Kidney glomerular epithelial cell (primary cell): ENCODE measurements at places on chromosomes 3 and 15.

DNA sequence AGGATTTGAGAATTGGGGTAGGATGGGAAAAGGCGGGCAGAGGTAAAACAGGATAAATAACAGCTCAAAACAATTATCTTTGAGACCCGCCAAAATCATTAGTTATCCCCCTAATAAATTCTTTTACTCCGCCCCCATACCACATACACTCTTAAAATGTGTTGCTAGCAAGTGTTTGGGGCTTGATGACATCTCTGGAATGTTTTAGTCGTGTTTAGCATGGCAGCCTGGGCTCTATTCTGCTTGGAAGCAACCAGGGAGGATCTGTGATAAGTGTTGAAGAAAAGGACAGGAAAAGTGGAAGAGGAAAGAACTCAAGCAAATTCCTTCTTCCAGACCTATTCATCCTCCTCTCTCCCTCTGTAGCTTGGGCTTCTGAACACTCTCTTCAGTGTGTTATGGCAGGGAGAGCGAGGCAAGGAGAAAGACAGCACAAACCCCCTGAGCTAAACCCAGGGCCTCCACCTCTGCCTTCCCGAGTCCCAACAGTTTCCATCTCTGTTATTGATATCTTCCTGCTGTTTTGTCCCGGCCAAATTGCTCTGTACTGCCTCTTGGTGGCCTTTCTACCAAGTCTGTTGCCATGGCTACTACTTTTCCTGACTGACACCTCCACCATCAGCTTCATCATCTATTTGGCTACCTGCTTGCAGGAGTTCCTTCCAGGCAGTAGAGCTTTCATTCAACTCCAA is 135.8 kb downstream of the RPL22L1 start:
- DNase-seq: no peak

- DNase-seq: no peak
Measured at GRCh38 chr15:78083687-78084448, 6.4 kb upstream of the TBC1D2B start.

GRCh38 chr3:169404520-169404890 is 259.0 kb downstream of the MECOM start:
- DNase-seq: no peak

- peak; percentile 40 for DNase-seq
Measured at GRCh38 chr3:144259267-144259666, 287.6 kb downstream of the DIPK2A start.

DNA sequence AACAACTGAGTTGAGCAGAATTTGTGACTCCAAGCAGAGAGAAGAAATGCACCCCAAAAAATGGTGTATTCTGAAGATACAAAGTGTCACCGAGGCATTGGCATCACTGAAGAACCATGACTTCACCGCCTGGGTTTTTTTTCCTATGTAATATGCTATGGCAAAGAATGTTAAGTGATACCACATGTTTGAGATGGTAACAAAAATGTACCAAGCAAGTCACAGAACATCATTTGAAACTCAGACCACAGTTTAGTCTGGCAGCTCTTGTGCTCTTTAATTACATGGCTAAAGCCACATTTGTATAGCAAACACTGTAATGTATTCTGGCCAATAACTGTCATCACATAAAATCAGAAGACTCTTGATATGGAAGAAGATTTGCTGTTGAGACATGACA is 323.5 kb downstream of the ULK4 start:
- DNase-seq: no peak

DNA sequence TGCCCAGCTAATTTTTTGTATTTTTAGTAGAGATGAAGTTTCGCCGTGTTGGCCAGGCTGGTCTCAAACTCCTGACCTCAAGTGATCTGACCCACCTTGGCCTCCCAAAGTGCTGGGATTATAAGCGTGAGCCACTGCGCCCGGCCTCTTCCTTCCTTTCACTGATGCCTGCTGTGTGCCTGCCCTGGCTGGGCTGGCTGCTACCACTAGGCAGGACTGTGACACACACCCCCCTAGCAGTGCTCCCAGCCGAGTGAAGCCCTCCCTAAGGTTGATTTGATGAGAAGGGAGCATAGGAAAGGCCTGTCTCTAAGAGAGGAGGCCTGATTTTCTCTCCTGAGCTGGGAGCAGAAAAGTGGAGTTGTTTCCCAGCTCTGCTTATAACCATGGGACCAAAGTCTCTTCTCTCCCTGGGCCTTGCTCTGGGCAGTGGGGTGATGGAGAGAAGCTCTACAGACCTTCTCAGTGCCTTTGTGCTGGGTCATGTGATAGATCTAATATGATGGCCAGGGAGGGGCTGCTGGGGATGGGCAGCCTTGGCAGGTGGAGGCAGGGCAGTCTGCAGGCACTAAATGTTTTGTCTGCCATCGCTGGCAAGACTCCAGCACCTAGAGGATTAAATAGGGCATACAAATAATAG is 20.1 kb upstream of the SFMBT1 start:
- no peak for DNase-seq

GRCh38 chr15:78981532-78982313 is 36.9 kb upstream of the CTSH start:
- no peak for DNase-seq

GRCh38 chr3:171393032-171393744 is 67.0 kb downstream of the TNIK start:
- no peak for DNase-seq

- no peak for DNase-seq
Measured at GRCh38 chr3:100106531-100107141, 7.7 kb downstream of the FILIP1L start.

- DNase-seq: peak; percentile 3
Measured at GRCh38 chr3:191026746-191027145, 164.3 kb upstream of the GMNC start.

- no peak for DNase-seq
Measured at GRCh38 chr3:185728630-185729336, 96.1 kb downstream of the IGF2BP2 start.

DNA sequence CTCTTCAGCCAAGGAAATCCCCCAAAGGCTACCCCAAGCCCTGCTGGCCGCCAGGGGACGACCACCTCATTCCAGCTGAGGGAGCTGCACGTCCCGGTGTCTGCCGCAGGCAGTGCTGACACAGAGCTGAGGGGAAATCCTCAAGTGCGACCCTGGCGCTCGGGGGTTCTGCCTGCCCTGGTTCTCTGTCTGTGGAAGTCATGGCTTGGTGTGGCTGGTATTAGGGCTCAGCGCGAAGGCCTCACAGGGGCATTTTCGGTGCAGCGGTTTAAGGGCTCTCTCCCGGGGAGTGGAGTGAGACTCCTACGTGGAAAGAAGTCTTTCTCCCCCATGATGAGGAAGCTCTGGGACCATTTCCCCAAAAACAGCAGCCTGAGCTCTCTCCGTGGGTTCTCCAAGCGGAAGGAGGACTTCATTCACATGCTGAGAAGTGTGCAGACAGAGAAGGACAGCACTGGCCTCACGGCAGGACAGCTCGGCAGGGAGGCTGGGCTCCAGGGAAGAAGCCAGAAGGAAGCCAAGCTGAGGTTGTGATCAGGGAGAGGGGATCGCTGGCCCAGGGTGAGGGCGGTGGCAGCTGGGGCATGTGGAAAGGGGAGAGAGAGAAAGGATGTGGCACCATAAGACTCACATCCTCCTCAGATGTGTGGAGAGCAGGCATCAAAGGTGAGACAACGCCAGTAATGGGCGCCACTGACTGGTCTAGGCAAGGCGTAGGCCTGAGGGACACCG is 48.6 kb downstream of the KLF15 start:
- DNase-seq: no peak

- peak; percentile 83 for DNase-seq
Measured at GRCh38 chr3:135887220-135887619, 78.3 kb upstream of the PPP2R3A start.

GRCh38 chr3:55935241-55935640 is 448.1 kb upstream of the WNT5A start:
- DNase-seq: no peak

DNA sequence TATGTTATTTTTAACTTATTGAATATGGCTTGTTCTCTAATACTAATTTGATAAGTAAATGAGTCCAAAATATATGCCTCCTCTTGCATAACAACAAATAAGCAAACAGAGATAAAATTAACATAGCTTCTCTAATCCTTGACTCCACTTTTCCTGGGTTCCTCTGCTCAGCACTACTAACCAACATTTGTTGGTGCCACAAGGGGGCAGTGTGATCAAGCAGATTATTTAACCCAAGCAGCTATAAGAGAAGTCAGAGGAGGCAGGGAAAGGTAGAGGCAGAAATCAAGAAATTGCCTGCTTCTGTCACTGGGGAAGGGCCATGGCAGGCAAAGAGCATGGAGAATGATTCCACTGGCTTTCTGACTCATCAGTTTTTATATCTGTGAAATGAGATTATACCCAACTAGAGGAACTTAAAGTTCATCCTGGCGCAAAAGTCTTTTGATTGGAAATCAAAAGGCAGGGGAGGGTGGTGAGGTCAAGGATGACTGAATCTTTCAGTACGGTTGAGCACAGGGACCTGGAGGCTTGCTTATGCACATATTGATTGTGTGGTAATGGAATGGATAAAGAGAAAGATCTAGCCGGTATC is 152.2 kb downstream of the IGSF11 start:
- peak; percentile 51 for DNase-seq

- no peak for DNase-seq
Measured at GRCh38 chr3:124963755-124964154, 29.2 kb upstream of the MUC13 start.

GRCh38 chr3:174583396-174583795 is 275.7 kb upstream of the NAALADL2 start:
- no peak for DNase-seq

DNA sequence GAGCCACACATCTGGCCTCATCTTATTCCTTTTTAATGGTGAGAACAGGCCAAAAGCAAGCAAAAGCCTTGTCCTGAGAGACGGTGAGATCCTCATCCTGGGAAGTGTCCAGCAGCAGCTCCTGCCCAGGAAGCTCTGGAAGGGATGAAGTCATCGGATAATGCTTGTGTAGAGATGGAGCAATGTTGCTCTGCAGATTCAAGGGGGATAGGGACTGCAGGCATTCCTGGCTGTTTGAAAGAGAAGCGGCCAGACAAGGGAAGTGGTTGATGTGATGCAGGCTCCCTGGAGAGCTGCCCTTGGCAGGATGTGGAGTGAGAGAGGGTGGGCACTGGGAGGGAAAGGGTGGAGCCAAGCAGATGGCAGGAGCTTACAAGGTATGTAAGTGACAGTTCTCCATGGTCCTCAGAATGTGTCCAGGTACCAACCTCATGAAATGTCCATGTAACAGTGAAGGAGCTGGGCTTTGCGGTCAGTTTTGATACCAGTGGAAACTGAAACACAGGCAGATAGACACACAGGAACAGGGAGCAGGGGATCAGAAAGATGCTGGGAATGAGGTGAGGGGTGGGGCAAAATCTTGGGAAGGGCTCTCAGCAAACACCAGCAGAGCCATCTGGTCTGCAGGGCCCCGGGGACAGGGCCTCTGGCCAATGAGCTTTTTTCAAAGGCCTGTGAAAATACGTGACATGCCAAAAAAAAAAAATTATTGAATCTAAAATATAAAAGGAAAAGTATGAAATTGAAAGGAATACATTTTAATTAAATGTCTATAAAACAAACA is 32.2 kb upstream of the LACTB start:
- peak; percentile 59 for DNase-seq
